ENCODE measurements at places on chromosomes 1 and 21.

GRCh38 chr21:27323331-27323730, 356.4 kb upstream of the ADAMTS5 start:
- no peak for DNase-seq

DNA sequence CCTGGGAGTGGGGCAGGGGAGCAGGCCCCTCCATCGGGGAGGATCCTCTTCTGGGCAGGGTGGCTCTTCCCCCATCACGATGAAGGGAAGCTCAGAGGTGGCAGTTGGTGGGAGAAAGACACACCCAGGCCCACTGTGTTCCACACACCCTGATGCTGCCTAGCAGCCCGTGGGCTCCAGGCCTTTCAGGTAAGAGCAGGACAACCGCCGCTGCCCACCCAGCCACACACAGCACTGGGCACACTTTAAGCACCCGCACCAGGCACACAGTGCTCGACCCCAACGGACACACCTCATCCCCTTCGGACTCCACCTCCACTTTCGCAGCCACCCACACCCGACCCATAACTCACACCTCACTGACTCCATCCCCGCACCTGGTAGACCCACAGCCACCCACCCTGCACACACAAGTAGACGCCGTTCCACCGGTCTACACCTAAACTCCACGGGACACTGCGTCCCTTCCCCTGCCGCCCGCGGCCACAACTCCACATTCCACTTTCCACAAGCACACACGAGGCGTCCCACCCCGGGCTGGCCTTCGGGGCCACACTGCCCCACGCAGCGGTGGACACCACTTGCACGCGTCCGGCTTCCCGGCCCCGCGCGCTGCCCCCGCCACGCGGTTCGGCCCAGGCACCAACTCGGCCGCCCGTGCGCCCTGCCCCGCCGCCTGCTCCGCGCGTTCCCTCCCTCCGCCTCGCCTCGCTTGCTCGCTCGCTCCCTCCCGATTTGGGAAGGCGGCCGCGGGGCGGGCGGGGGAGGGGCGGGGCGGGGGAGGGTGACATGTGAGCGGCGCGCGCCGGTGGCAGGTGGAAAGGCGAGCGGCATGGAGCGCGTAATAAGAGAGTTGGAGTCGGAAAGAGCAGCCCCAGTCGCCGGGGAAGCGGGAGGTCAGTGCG, at the start of gene KCNQ4:
Gene KCNQ4 (plus strand): TSS at position 787 of the 905 bp plus-strand sequence. CDS start 307 bp downstream, outside the sequence.
- DNase-seq: no peak

GRCh38 chr1:77744576-77744975, 15.1 kb downstream of the USP33 start:
- no peak for DNase-seq

DNA sequence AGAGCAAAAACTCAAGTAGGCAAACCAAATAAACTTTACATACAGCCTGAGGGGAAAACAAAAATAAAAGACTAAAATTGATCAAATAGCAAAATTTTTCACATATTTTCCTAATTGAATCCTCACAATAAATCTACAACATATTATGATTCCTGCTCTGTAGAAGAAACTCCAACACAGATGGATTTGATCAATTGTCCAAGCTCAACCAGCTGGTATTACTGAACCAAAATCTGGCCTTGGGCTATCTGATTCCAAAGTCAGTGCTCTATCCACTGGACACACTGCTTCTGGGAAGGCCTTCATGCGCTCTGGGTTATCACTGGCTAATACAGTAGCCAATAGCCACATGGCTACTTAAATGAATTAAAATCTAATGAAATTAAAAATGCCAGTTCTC, 39.3 kb downstream of the PCNX2 start:
- no peak for DNase-seq

DNA sequence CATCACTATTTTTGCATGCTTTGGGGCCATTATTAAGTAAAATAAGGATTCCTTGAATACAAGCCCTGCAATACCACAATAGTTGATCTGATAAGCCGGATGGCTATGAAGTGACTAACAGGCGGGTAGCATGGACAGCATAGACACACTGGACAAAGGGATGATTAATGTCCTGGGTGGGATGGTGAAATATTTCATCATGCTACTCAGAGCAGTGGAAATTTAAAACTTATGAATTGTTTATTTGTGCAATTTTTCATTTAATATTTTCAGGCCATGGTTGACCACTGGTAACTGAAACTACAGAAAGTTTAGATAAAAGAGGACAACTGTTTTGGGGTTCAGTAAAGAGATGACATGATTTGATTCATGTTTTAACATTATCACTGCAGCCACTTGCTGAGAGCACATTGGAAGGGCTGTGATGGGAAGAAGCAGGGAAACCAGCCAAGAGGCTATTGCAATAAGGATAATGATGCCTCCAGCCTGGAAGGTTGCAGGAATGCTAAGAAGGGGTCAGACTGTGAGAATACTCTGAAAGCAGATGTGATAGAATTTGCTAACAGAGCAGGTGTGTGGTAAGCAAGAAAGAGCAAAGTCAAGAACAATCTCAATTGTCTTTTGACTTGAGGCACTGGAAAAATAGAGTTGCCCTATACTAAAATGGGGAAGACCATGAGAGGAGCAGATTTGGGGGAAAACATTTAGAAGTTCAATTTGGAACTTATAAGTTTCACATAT, 62.5 kb upstream of the TNFSF4 start:
- peak; percentile 81 for DNase-seq

GRCh38 chr1:223654083-223654482, 11.4 kb downstream of the CAPN8 start:
- no peak for DNase-seq

DNA sequence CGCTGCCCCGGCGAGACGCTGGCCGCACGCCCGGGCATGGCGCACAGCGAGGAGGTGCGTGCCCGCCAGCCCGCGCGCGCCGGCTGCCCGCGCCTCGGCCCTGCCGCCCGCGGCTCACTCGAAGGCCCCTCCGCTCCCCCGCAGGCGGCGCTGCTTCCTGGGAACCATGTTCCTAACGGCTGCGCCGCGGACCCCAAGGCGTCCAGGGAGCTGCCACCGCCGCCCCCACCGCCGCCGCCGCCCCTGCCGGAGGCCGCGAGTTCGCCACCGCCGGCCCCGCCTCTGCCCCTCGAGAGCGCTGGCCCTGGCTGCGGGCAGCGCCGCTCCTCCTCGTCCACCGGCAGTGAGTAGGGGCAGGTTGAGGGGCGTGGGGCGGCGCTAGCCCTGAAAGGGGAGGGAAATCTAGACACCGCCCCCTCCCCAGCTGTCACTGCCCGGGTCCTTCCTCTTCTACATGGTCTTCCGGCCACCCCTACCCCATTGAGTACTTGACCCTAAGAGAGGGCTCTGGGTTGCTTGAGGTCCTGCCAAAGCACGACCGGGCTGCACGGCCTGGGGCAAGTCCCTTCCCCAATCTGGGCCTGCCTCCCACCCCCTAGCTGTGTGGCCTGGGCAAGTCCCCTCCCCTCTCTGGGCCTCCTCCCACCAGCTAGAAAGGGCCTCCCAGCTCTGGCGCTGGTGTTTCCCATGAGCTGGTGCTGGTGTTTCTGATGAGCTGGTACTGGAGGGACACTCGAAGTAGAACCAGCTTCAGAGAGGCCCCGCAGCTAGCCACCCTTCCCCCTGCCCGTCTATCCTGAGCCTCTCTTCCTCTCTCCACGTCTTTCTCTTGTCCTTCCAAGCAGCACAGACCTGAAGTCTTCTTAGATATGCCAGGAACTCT, 17.0 kb downstream of the TNFRSF25 start:
- no peak for DNase-seq

GRCh38 chr1:14616632-14617396, 18.3 kb downstream of the KAZN start:
- no peak for DNase-seq

DNA sequence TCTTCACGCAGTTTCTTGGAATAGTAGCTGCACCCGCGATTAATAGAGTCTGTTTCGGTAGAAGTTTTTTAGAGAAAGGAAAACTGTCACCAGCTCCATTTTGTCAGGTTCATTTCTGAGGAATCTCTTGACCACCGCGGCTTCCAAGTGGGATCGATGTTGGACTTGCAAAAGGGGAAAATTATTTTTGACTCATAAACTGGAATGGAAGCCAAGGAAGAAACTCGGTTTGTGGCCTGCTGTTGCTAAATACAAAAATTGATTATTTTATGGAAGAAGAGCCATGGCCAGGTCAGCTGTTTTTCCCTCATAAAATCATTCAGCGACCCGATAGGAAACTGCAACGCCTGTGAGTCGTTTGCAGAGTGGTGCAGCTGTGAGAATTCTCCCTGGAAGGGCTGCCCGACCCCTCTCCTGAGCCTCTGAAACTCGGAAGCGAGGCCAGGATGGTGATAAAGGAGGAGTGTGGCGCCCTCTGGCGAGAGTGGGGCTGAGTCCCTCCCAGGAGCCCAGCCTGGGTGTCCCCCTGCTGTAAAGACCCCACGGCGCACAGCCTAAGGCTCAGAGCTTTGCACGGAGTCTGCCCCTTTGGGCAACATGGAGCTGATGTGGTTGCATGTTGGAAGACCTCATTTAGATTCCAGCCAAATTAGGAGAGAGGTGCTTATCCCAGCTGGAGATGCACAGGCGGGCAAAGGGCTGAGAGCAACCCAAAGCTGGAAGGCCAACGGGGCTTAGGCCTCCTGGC, 83.6 kb upstream of the SLC25A33 start:
- no peak for DNase-seq

GRCh38 chr1:57157818-57158603, 192.2 kb upstream of the C8B start:
- DNase-seq: no peak

DNA sequence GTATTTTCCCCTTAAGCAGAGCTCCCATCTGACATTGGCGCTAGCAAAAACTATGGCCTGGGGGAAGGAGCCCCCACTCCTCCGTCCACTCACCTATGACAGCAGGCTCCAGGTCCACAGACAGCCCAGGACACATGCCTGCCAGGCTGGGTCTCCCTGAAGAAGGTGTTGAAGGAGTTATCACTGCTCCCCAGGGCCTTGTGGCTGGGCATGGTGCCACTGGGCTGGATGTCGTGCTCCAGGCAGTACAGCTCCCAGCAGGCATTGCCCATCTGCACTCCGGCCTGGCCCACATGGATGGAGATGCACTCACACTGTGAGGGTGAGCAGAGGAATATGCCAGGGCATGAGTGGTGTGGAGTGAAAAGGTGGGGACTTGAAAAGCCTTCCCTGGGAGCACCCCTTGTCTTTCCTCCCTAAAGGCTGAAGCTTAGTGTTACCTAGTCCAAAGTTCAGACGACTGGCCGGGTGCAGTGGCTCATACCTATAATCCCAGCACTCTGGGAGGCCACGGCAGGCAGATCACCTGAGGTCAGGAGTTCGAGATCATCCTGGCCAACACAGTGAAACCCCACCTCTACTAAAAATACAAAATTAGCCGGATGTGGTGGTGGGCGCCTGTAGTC, 30.0 kb downstream of the RABIF start:
- no peak for DNase-seq

GRCh38 chr1:221376286-221376685, 365.6 kb downstream of the DUSP10 start:
- DNase-seq: no peak
